ENCODE measurements at places on chromosomes 4 and X.

DNA sequence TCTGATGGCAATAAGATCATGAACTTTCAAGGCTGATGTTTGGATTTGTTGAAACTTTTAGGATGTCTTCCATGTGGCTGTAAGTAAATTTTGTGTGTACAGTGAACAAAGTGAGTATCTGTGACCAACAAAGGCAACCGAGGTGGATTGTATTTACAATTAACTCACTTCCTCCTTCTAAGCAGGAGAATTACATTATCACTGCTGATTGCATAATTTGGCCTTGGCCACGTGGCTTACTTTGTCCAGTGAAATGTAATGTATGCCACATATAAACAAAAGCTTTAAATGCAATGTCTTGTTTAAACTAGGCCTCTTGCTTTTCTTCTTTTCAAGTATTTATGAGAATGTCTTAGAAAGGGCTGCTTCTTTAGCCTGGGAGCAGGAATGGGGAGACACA is 66.3 kb upstream of the MAD2L1 start:
- DNase-seq = peak; percentile 0

GRCh38 chrX:7119950-7120877 is 27.3 kb upstream of the STS start:
- peak; percentile 28 for DNase-seq

DNA sequence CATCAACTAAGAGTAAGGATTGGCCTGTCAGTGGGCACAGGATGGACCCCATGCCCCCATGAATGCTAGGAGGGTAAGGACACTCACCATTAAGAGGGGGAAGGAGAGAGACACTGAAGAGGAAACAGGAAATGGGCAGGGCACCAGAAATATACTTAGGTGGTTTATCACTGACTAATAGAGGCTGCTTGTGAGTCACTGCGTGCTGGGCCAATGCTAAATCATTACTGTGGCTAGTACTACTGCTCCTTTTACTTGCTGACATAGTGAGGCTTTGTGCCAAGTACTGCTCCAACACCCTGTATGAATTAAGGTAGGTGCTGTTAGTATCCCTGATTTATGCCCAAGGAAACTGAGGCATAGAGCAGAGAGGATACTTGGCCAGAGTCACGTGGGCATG is 130.4 kb upstream of the FRMPD4 start:
- peak; percentile 56 for DNase-seq

DNA sequence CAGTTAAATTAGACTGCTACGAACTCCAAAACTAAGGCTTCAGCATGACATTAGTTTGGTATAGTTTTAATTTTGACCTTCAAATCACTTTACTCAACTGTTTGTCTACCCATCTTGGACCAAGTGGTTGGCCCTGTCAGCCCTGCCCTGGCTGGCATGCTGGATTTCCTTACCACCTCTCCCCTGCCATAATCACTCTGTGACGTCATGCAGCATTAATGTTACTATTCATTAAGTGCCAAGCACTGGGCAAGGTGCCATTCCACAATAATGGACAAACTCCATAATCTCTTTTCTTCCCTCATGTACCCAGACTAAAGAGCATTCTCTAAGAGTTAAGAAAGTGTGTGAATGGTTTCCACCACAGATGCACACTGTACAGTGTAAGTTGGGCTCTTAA is 277.0 kb upstream of the INTU start:
- no peak for DNase-seq

GRCh38 chr4:147955827-147956558 is 224.1 kb downstream of the ARHGAP10 start:
- no peak for DNase-seq

DNA sequence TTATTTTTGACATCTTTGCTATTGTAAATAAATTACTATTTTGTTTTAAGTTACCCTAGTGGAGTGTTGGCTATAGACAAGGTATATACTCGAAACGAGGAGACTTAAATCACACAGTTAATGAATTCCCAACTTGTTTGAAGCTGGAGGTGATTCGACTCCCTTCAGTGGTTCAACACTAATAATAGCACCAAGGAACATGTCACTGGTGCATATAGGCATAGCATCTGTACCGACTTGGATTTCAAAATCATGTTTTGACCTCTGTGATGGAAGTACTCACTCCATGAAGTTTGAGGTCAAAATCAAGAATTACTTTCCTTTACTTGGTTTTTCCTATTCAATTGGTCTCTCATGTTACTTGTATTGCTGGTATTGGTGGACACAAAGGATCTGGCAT is 66.5 kb downstream of the ZFX start:
- DNase-seq = no peak

GRCh38 chrX:21911481-21911880 is 29.0 kb upstream of the SMS start:
- DNase-seq = no peak

DNA sequence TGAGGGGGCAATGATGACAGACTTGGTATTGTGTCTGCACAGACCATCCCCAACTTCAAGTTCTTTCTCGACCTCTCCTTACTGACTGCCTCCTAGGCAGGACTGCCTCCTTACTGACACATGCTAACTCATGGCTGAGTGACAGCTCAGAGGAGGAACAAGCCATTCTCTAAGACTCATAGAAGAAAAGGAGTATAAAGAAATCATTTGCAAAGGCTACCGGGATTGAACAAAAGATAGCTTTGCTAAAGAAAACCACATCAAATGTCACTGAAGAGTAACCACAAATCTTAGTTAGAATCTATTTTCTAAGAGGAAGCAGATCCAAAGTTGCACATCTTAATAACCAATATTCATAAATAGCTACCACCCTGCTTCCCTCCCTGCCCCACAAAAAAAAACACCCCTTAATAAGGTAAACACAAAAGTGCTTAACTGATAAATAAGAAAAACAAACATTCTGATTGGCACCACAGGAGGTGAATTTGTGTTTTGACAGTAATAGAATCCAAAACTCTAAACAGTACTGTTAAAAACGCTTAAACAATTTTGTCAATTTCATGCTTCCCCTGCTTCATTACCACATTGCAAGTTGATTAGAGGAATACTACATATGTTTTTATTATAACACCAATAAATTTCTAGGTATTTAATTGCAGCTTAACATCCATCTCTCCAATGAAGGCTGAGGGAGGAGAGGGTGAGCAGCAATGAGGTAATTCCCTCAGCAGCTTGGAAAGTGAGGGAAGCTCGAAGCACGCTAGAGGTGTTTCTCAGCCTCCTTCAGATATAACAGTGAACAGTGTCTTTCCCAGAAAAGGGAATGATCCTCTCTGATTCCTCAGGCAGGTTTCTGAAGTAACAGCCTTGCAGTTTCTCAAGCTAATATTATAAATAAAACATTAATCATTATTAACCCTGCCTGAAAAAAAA is 160.0 kb downstream of the HNRNPD start:
- no peak for DNase-seq

GRCh38 chr4:181661090-181661489 is 582.1 kb upstream of the TENM3 start:
- no peak for DNase-seq

GRCh38 chr4:164438321-164438720 is 315.6 kb upstream of the SMIM31 start:
- no peak for DNase-seq
